GDM1 (cell line): ENCODE measurements at places on chromosomes 3 and 15.

GRCh38 chr3:98541695-98542094 is 9.9 kb downstream of the GPR15 start:
- DNase-seq, result no peak

DNA sequence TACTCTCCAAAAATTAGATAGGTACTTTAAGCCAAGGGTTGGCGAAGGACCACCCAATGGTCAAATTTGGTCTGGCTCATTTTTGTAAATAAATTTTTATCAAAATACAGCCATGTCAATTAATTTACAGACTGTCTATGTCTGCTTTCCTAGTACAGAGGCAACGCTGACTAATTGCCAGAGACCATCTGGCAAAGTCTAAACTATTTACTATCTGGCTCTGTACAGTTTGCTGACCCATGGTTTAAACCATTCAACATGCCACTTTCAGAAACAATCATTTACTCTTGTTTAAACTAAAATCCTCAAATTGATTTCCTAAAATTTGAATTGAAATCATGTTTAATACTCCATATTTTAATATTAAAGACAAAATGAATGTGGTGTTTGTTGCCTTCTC is 25.9 kb downstream of the CBLB start:
- DNase-seq, result no peak

- no peak for DNase-seq
These were observed 41.3 kb upstream of the ZBED2 start for GRCh38 chr3:111636366-111636885.

DNA sequence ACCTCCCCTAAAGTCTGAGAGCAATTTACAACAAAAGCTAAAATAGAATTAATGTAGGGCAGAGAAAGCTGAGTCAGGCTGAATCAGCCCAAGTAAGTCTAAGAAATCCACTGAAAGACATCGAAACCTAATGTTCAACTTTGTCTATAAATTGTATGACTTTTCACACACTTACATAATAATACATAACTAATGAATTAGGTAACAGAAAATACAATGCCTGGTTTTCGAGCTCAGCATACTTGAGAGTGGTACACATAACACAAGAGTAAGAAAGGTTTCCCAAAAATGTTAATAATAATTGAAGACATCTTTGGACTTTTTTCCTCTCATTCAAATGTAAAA is 55.3 kb upstream of the VGLL4 start:
- DNase-seq, result no peak

DNA sequence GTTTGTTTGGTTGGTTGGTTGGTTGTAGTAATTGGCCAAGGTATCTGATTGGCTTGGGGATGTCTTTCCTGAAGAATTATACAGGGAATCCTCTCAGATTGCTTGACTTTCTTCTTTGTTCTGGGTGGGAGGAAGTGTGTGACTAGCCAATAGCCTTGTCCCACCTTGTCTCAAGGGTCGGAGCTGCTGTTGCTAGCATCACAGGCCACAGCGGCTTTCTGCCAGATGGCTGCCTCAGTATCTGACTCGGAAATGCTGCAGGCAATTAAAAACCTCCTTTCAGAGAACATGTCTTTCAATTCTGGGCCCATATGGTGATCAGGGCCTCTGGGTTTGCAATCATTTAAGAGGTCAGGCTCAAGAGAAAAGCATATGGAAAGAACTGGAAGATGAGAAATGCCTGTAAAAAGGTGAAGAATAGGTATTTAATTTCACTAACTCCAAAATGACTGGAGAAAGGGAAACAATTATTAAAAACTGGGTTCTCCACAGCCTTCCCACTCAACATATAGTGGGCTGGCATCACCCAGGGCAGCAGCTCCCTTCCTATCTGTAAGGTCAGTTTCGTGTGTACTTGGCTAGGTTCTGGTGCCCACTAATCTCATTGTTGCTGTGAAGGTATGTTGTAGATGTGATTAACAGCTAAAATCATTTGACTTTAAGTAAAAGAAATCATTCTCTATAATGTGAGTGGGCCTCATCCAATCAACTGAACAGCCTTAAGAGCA is 32.4 kb downstream of the TGFBR2 start:
- no peak for DNase-seq
